ENCODE measurements at places on chromosomes 1 and 21. TPM values are rescaled to one million over a fixed set of nuclear protein-coding genes. Genes with fewer than 3 reads are reported as not detected.

DNA sequence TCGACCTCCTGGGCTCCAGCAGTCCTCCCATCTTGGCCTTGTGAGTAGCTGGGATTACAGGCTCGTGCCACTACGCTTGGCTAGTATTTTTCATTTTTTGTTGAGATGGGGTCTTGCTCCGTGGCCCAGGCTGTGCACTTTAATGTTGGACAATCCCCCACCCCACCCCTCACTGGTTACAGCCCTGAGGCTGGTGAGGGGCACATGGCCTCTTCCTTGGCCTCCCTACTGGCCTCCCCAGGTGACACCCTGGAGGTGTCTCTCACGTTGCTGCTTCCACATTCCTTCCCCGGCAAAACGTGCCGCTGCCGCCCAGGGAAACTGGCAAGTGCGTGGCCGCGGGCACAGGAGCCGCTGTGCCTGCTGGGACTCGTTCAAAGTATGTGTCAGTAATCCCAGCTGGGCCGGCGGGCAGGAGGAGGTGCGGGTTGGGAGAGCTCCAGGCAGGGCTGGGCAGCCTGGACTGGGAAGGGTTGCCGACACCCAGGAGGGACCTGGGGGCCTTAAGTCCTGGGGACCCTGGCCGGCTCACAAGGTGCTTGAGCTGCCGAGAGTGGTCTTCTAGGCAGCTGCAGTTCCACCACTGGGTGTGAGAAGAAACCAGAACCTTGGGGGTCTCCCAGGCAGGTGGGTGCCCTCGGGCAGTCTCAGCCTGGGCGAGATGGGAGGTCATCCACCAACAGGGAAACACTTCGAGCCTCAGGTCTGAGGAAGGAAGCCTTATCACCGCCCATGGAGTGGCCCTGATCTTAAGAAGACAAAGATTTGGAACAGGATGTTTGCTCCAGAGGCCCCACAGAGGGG lies 6.5 kb downstream of the WNT3A start:
- no peak overlapping the region for H3K4me3 ChIP-seq
- DNase-seq = no peak
- H3K27me3 ChIP-seq = peaks cover 81% of the 10 kb centered on the region
- no peaks in the 10 kb centered on the region for H3K36me3 ChIP-seq
- peaks cover 3% of the 10 kb centered on the region for H3K4me1 ChIP-seq

- H3K4me3 ChIP-seq = no peak overlapping the region
- H3K36me3 ChIP-seq = no peaks in the 10 kb centered on the region
- H3K4me1 ChIP-seq = peaks cover 18% of the 10 kb centered on the region
- H3K27ac ChIP-seq = no peak overlapping the region
- H3K27me3 ChIP-seq = no peaks in the 10 kb centered on the region
- DNase-seq = no peak
These were observed 93.4 kb downstream of the CD58 start for GRCh38 chr1:116477429-116477828.

- no peak for DNase-seq
- no peak overlapping the region for H3K4me3 ChIP-seq
- no peaks in the 10 kb centered on the region for H3K27me3 ChIP-seq
- H3K27ac ChIP-seq = no peak overlapping the region
- 0 out of 2 replicates have a peak, but pooled peaks cover 3% of the 10 kb centered on the region for H3K4me1 ChIP-seq
These were observed 48.5 kb downstream of the OPRD1 start for GRCh38 chr1:28860332-28861073.

DNA sequence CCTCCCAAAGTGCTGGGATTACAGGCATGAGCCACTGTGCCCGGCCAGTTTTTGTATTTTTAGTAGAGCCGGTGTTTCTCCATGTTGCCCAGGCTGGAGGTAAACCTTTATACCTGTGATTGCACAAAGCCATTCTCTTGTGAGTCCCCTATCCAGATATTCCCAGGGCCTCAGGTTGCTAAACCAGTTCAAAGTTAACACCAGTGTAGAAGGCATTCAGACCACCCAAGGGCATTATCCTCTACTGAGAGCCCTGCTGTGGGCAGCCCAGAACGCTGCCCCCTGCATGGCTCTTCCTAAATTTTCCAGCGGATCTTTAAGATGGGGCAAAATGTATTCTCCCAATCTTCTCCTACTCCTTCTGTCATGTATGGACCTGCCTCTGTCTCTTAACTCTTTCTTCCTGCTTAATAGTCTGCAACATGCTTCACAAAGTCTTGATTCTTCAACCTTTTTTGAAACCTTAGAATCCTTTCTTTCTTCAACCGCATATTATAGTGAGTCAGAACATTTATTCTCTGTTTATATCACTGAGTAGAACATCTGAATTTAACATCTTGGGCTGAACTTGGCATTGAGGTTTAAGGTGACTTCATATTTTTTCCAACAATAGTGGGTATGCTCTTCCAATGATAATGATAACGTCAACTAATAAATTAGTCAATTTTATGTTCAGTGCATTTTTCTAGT lies 36.0 kb downstream of the UBE4B start:
- no peak for DNase-seq
- no peaks in the 10 kb centered on the region for H3K36me3 ChIP-seq
- H3K27me3 ChIP-seq = no peaks in the 10 kb centered on the region
- no peak overlapping the region for H3K4me3 ChIP-seq

Gene TAS1R1
- not detected for total RNA-seq

DNA sequence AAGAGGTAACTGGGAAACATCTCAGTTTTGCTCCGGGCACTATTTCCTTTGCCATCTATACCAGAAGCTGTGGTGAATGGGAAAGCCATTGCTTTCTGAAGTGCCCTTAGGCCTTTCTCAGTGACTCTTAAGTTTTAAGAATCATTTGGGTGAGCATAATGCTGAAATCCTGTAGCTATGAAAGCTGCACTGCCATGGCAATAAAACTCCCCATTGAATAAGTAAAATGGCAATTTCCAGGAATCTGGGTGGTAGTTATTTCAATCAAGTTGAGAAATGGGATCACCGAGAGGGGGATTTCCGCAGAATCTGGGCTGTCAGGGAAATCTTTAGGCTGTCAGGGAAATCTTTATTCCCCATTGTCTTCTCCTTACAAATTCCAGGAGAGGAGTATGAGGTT lies 26.8 kb upstream of the MACF1 start:
- H3K36me3 ChIP-seq = peaks cover 7% of the 10 kb centered on the region
- H3K27ac ChIP-seq = no peak overlapping the region
- peaks cover 59% of the 10 kb centered on the region for H3K4me1 ChIP-seq
- no peak for DNase-seq
- no peaks in the 10 kb centered on the region for H3K27me3 ChIP-seq

- no peaks in the 10 kb centered on the region for H3K27me3 ChIP-seq
- peaks cover 9% of the 10 kb centered on the region for H3K4me1 ChIP-seq
- no peak overlapping the region for H3K4me3 ChIP-seq
These were observed 266.7 kb upstream of the RAB4A start for GRCh38 chr1:229004066-229004833.

- H3K4me1 ChIP-seq = no peaks in the 10 kb centered on the region
- H3K27ac ChIP-seq = no peak overlapping the region
- no peak overlapping the region for H3K4me3 ChIP-seq
- no peaks in the 10 kb centered on the region for H3K27me3 ChIP-seq
These were observed 80.9 kb downstream of the COLGALT2 start for GRCh38 chr1:183956559-183957188.

- no peak overlapping the region for H3K27ac ChIP-seq
- H3K36me3 ChIP-seq = peaks cover 10% of the 10 kb centered on the region
- no peak for DNase-seq
These were observed 106.9 kb upstream of the LYPLAL1 start for GRCh38 chr1:219066631-219067349.

DNA sequence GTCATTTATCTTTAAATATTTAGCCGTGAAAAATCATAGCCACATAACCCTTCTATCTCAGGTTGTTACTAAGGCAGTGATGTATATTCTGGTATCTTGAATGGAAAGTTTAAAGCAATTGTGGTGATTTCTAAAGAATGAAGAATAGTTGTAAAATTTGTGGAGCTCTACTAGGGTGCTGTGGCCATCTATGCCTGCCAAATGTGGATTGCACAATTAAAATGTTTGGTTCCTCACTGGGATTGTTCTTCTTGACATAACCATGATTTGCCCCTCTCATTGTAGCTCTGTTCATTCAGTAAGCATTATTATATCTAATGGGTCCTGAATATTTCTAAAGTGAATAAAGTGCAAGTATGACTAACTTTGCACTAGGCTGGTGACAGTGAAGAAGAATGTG lies 50.1 kb downstream of the AK4 start:
- no peak overlapping the region for H3K4me3 ChIP-seq
- H3K27ac ChIP-seq = peak overlapping the region; percentile 62
- H3K36me3 ChIP-seq = peaks cover 36% of the 10 kb centered on the region
- no peaks in the 10 kb centered on the region for H3K27me3 ChIP-seq

Gene LRRC42
- total RNA-seq = 39.1 TPM

DNA sequence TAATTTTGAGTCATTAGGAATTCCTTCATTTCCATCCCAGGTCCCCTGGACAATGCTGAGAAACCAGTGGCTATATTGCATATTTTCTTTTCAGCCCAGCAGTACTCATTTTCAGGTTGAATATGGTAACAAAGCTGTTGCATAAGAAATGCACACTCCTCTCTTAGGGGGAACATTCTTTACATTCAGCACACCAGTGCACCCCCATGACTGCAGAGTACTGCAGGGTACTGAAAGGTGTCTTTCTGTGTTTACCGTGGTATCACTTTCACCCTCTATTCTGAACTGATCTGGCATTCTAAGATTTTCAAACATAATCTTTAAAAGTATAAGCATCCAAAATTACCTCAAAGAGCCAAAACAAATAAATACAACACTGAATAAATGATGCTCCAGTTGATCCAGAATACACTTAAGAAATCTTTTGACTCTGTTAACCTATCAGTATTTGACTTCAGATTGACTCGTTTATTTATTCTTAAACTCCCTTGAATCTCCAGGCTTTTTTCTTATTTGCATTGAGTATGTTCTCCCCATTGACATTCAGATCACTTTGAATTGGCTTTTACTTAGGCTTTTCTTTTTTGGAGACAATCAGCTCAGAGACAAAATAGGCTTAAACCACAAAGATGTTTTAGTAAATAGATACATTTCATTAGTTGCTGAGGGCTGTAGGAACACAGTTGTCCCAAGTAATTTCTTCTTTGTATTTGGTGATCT lies 213.6 kb downstream of the NFIA start:
- no peak for DNase-seq
- peak overlapping the region; percentile 14 for H3K4me3 ChIP-seq
- peak overlapping the region; percentile 87 for H3K27ac ChIP-seq
- H3K27me3 ChIP-seq = no peaks in the 10 kb centered on the region

GRCh38 chr1:25858494-25858893 lies 763 bp downstream of the AUNIP start:
- no peak for DNase-seq
- peaks cover 6% of the 10 kb centered on the region for H3K36me3 ChIP-seq
- peaks cover 14% of the 10 kb centered on the region for H3K4me1 ChIP-seq
- H3K4me3 ChIP-seq = peak overlapping the region; percentile 95
- peak overlapping the region; percentile 95 for H3K27ac ChIP-seq

DNA sequence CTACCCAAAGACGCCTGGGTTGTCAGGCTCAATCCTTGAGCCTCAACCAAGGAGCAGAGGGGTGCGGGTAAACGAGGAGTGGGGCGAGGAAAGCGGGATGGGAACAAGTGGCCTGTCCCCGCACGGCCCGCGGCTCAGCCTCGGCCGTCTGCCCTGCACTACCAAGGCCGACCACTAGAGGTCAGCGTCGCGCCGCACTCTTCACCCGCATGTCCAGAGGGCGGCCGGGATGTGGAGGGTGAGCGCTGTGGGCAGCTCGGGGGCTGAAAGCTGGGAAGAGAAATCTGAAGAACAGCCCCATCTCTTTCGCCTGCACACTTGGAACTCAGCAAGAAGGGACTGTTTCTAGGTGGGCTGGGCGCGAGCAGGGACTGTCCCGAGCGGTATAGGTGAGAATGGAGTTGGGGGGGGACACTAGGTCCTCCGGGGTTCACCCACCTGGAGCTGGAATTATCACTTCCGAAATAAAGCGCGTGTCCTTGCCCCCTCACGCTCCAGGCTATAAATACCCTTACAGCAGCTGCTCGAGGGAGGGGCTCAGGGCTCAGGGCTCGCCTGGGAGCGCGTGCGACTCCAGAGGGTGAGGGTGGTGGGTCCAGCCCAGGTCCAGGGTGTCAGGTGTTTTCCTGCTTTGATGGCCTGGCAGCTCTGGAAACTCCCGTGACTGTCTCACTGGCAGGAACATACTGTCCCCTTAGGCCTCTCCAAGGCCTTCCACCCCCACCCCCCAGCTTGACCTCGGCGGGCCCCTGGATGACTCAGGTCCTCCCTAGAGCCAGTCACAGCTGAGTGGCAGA lies 9.8 kb downstream of the SLC30A2 start:
- no peaks in the 10 kb centered on the region for H3K36me3 ChIP-seq
- peak; percentile 86 for DNase-seq
- H3K4me3 ChIP-seq = peak overlapping the region; percentile 94
- peaks cover 54% of the 10 kb centered on the region for H3K27me3 ChIP-seq

DNA sequence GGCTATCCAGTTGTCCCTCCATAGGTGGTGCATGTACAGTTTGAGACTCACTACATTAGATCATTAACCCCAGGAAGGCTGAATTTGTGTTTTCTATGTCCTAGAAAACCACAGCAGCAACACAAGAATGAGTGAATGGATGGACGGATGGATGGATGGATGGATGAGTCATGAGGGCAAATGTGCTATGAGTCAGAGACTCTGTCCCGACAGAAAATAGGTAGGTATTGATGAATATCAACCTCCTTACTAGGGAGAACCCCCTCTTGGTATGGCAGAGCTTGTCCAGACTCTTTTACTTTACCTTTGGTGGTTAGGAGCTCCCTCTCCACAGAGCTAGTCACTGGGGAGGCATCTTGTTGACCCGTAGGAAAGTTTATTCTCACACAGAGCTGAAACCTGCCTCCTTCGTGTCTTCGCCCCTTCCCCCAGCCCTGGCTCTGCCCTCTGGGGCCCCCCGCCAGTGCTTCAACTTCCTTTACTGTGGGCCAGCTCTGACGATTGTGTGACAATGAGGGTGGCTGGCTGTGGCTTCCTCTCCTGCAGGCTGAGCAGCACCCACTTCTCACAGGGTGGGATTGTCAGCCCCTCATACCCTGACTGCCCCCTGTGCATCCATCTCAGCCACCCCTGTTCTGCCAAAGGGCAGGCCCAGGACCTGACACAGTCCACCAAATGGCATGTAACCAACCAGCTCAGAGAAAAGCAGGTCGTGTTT lies 145.2 kb downstream of the FOXD2 start:
- peaks cover 17% of the 10 kb centered on the region for H3K27me3 ChIP-seq
- no peak for DNase-seq
- no peak overlapping the region for H3K4me3 ChIP-seq
- no peaks in the 10 kb centered on the region for H3K36me3 ChIP-seq
- no peak overlapping the region for H3K27ac ChIP-seq

Gene SAMSN1
- total RNA-seq = 1.0 TPM

DNA sequence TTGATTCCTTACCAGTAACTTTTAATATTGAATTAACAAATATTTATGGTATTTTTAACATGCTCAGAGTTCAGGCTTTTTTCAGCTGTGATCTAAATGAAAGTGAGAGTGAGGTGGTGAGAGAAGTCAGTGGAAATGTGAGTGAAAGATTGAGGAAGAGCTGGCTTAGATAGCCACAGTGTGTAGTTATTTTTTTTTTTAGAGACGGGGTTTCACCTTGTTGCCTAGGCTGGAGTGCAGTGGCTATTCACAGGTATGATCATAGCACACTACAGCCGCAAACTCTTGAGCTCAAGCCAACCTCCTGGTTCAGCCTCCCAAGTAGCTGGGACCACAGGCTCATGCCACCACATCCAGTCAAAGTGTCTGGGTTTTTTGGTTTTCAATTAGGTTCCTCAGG lies 10.9 kb downstream of the RNF11 start:
- no peak for DNase-seq
- H3K4me1 ChIP-seq = peaks cover 8% of the 10 kb centered on the region
- H3K36me3 ChIP-seq = no peaks in the 10 kb centered on the region
- no peaks in the 10 kb centered on the region for H3K27me3 ChIP-seq
- H3K27ac ChIP-seq = peak overlapping the region; percentile 34
